ENCODE measurements at places on chromosomes 1 and 21.

DNA sequence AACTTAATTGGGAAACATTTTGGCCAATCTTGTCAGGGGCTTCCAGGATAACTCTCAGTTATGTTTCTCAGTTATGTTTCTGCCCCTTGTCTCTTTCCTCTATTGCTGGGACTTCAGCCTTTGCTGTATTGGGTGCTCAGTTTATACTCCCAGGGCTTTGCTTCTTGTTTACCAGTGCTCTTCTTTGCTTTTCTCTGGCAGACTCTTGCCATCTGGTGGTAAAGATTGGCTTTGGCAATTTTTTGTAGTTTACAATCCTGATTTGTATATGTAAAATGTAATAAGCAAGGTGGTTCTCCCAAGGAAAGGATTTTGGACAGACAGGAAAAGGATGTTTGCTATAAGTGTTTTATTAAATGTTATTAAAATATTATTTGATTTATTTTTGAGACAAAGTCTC lies 37.9 kb downstream of the FABP3 start:
- DNase-seq = peak; percentile 32

DNA sequence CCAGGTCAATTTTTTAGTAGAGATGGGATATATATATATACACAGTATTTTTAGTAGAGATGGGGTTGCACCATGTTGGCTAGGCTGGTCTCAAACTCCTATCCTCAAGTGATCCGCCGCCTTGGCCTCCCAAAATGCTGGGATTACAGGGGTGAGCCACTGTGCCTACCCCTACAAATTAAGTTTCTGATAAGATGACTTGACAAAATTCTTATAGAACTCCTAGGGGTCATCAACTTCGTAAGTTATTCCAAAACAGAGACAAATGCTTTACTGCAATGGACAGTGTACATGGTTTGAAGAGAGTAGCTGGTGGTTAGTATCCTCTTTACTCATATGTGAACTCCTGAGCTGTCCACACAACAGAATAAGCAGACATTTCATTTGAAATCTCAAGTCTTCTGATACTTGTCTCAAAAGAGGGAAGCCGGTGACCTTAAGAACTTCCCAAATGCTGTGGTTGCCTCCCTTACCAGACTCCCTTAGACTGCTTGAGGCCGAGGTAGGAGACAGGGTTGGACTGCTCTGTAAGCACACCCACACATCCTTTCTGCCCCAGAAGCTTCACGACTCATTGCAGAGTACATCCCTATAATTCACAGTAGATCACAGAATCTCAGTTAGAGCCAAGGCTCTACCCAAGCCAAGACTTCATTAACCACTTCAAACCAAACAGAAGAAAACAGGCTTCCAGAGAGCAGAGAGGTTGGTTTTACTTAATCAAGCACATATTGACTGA lies 244.1 kb upstream of the IRF2BP2 start:
- no peak for DNase-seq

GRCh38 chr1:99665212-99665611 lies 19.3 kb downstream of the PALMD start:
- DNase-seq = no peak

DNA sequence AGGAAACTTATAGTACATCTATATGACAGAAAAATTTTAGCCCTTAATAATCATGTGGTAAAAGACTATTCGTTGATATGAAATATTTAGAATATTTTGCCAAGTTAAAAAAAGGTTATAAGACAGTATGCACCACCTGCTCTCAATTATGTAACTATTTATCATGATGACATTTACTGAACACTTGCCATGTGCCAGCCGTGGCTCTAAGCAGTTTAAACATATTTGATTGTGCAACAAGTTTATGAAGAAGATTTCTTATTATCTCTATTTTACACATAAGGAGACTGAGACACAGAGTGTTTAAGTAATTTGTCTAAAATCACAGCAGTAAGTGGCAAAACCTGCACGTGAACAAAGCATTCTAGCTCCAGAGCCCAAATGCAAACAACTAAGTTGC lies 199.3 kb upstream of the JUN start:
- no peak for DNase-seq

- no peak for DNase-seq
Observed at GRCh38 chr21:34336245-34336644, 27.6 kb upstream of the KCNE2 start.

DNA sequence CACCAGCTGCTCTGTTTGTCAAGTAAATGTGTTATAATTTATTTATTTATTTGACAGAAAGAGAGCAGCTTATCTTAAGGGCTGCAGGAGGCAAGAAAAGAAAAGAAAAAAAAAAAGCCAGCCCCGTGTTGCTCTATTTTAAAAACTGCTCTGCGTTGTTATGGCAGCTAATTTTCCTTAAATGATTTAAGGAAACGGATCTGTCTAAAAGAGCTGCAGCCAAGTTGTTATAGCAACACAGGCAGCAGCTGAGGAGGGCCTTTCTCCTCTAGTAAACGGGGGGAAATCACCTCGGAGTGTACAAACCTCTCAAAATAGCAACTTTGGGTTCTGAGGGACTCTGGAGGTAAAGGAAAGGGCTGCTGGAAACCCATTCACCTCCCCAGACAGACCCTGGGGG lies 149.2 kb downstream of the BEND5 start:
- DNase-seq = no peak

DNA sequence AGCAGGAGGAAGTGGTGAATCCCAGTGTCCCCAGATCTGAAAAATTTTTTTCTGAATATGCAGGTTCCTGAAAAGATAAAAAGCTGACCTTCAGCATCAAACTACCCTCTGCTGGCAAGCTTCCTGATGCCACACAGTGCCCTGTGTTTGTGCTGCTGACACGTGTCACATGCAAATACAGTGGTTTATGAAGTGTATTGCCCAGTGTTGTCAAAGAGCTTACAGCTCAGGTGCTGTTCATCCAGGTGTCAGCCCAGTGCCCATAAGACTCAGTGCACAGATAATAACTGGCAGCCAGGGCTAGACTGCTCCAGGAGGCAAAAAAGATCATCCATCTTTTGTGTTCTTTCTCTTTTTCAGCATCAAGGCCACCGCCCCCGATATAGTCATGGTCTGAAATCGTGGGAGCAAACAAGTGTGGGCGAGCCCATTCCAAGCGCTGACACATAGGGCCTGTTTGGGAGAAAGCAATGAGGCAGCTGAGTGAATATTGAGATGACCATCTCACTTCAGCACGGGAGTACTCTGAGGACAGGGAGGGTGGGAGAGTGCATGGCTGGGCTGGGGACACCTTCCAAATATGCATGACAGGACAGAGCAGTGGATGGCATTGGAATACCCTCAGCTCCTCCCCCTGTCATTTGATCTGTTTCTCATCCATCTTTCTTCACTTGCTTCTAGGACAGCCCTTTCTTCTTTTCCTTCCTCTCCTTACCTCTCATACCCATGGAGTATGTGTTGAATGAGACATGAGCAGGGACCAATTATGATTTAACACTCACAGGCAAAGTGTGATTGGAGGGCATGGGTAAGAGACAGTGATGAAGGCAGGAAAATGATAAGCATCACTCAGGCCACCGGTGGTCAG lies 6.4 kb upstream of the KCNK1 start:
- no peak for DNase-seq

DNA sequence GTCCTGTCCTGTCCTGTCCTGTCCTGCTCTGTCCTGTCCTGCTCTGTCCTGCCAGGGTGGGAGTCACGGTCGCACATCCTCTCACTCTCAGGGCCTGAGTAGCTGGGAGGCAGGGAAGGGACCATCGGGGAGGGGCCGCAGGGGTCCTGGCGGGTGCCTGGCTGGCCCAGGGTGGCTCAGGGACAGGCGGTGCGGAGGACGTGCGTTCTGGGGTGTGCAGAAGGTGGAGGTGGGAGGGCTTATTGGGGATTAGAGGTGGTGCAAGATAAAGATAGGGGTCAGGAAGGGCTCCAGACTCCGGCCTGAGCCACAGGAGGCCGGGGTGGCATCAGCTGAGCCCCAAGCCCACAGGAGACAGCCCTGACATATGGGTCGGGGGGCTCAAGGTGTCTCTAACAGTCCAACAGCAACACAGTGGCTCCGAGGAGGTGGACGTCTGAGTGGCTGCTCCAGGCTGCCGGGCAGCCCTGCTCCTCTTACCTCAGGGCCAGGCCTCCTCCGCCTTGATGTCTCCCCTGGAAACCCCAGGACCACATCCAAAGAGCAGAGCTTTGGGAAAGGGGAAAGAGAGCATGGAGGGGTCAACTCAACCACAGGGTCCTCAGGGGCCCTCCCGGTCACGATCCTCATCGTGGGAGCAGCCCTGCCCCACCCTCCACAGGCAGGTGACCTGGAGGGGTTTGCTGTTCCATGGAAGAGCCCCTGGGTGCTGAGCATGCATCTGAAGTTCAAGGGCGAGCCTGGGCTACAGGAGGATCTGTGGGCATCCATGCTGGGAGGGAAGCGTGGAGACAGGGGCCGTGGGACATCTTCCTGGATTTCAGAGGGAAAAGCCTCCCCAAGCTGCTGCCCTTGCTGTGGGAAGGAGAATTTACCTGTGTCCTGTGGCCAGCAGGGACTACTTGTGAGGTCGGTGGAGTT lies 39.6 kb upstream of the ADARB1 start:
- no peak for DNase-seq

GRCh38 chr1:247386217-247386616 lies 29.8 kb upstream of the NLRP3 start:
- no peak for DNase-seq

DNA sequence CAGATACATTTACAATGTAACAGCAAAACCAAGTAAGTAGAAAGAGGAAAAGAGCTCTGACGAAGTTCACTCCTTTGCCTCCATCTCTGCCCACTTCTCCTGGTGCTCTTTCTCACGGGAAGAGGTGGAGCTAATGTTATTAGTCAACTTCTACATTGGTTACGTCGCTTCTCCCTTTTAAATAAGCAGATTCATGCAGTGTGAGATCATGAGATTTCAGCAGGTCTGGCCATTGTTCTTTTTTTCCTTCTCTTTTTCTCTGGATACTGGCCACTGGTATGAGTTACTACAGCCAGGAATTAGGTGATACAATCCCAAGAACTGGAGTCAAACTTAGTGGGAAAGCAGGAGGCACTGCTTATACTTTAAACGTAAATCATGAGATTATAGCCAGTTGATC lies 207.1 kb downstream of the AKT3 start:
- DNase-seq = no peak

GRCh38 chr21:27380303-27380702 lies 413.4 kb upstream of the ADAMTS5 start:
- no peak for DNase-seq

GRCh38 chr1:3858231-3858981 lies 1.1 kb downstream of the DFFB start:
- DNase-seq = peak; percentile 22

DNA sequence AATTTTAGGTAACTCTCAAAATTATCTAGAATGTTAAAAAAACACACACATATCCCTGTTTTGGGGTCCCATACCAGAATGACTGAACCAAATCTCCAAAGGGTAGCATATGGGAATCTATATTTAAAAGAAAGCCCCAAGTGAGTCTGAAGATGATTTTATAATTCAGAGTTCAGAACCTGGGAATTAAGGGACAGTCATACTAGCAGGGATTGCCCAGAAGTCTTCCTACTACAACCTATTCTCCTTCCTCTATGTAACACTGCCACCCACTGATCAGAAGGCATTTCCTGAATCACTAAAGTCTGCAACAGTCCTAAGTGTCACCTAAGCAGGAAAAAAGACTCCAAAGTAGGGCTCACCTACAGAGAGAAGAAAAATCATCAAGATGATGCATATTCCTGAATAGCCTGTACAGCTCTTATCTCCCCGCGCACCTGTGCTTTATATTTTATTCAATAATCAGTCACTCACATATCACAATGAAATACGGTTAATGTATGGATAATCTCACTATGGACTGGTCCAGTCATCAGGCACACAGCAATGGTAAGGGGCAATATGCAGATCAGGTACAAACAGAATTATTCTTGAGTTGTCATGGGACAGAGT lies 4.9 kb downstream of the RGS1 start:
- DNase-seq = peak; percentile 58

GRCh38 chr1:107661158-107661557 lies 303.8 kb downstream of the VAV3 start:
- DNase-seq = no peak

DNA sequence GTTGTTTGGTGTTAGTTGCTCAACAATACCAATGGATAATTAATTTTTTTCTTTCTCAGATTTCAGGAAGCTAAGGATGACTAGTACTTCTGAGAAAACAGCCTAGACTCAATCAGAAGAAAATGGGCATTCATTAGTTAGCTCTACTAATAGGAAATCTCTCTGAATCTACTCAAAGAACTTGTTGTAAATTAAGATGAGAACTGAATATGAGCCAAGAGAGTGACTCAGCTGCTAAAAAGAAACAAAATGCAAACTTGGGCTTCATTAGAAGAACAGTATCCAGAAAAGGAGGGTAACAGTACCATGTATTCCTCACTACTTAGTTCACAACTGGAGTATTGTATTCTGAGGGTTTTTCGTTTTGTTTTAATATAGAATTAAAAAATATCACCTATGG lies 12.5 kb downstream of the FOXJ3 start:
- DNase-seq = no peak

GRCh38 chr1:152461544-152461943 lies 47.5 kb upstream of the CRNN start:
- DNase-seq = peak; percentile 63

- no peak for DNase-seq
Observed at GRCh38 chr1:25654109-25654660, 37.6 kb downstream of the MAN1C1 start.

- no peak for DNase-seq
Observed at GRCh38 chr1:28132171-28133167, 44.0 kb downstream of the PTAFR start.

DNA sequence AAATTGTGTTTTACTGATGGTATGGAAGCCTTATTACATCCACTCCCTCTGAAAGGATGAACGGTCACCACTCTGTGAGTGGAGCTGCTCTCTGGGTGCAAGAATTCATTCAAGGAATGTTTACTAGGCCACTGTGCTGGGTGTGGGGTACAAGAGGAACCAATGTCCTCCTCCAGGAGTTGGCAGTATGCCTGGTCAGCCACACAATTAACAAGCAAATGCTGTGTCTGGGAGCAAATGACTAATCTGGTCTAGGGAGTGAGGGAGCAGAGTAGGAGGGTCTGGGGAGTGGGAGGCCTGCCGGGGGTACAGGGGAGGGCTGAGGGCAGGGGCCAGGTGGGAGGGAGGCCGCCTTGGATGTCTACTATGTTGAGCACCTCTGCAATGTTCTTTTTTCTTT lies 27.2 kb upstream of the TDRD10 start:
- no peak for DNase-seq

DNA sequence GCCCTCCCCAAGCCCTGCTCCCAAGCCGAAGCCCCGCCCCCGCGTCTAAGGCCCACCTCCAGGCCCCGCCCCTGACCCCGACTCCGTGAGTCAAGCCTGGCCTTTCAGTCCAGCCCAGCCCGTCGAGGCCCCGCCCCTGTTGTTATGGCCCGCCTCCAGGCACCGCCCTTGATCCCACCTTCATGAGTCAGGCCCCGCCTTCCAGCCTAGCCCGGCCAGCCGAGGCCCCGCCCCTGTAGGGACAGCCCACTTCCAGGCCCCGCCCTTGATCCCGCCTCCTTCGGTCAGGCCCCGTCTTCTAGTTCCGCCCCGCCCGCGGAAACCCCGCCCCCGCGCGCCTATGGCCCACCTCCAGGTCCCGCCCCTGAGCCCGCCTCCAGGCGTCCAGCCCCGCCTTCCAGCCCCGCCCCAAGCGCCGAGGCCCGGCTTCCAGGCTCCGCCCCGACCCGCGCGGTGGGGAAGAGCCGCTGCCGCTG lies 247 bp upstream of the DOP1B start:
- DNase-seq = peak; percentile 97

All from kidney capillary endothelial cell (primary cell).